ENCODE measurements at places on chromosomes 1 and 21. TPM values are rescaled to one million over a fixed set of nuclear protein-coding genes. Genes with fewer than 3 reads are reported as not detected.

The BGLAP gene
- total RNA-seq = not detected

The POFUT2 gene
- total RNA-seq = 17.6 TPM

The PAX7 gene
- total RNA-seq = not detected

The PCSK9 gene
- total RNA-seq = not detected

The FPGT gene
- 11.6 TPM for total RNA-seq

The PTPRC gene
- 62.7 TPM for total RNA-seq

DNA sequence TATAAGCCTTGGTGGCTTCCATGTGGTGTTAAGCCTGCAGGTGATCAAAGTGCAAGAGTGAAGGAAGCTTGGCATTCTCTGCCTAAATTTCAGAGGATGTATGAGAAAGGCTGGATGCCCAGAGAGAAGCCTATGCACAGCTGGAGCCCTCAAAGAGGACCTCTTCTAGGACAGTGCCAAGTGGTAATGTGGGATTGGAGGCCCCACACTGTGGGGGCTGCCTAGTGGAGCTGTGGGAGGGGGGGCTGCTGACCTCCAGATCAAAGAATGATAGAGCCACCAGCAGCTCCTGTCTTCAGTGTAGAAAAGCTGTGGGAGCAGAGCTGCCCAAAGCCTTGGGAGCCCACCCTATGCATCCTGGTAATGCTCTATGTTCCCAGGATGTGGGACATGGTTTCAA is 1512.7 kb upstream of the TPTE start:
- H3K27ac ChIP-seq = no peak overlapping the region
- no peak for DNase-seq
- no peaks in the 10 kb centered on the region for H3K4me1 ChIP-seq
- no peak overlapping the region for H3K4me3 ChIP-seq

GRCh38 chr21:17451364-17451891 is 61.4 kb upstream of the CXADR start:
- no peak overlapping the region for H3K27ac ChIP-seq
- H3K4me3 ChIP-seq = no peak overlapping the region
- peaks cover 8% of the 10 kb centered on the region for H3K4me1 ChIP-seq
- H3K36me3 ChIP-seq = no peaks in the 10 kb centered on the region
- H3K27me3 ChIP-seq = no peaks in the 10 kb centered on the region

DNA sequence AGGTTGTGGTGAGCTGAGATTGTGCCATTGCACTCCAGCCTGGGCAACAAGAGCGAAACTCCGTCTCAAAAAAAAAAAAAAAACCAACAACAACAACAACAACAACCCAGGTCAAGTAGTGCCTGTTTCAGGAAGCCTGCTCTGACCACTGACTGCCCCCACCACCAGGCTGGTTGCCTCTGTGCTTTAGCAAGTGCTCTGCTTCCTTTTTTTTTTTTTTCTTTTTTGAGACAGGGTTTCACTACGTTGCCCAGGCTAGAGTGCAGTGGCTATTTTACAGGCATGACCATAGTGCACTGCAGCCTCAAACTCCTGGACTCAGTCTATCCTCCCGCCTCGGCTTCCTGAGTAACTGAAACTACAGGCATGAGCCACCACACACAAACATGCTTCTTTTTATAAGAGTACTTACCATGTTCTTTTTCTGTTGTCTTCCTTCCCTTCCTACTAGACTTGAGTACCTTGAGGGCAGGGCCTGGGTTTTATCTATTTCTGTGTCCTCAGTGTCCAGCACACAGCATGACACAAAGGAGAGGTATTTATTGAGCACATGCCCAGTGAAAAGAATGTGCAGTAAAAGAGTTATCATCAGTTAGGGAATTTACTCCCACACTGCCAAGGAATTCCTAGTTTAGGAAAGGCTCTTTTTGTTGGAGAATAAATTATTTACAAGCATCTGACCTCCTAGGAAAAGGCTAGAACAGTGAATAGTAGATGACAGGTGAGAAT is 9.9 kb upstream of the COA7 start:
- H3K27ac ChIP-seq = peak overlapping the region; percentile 5
- no peaks in the 10 kb centered on the region for H3K27me3 ChIP-seq
- no peaks in the 10 kb centered on the region for H3K36me3 ChIP-seq
- H3K4me1 ChIP-seq = peaks cover 5% of the 10 kb centered on the region
- no peak overlapping the region for H3K4me3 ChIP-seq
- DNase-seq = no peak

DNA sequence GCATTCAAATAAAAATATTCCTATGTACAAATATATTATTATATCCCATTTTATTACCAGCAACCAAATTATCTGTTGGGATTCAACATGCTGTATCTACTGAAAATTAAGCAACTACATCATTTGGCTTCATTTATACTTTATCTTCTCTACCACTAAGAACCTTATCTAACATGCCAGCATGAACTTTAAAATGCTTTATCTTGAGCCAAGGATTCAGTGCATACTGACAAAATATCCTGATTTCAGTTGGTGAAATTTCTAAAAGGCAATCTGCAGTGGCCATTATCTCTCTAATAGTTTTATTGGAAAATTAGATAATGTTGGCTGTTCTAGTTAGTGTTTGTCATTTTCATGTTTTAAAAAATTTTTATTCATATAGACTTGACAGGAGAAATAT is 1149.9 kb downstream of the KCNT2 start:
- no peaks in the 10 kb centered on the region for H3K36me3 ChIP-seq
- H3K4me3 ChIP-seq = no peak overlapping the region
- H3K4me1 ChIP-seq = no peaks in the 10 kb centered on the region
- no peak for DNase-seq

- no peaks in the 10 kb centered on the region for H3K4me1 ChIP-seq
- H3K36me3 ChIP-seq = no peaks in the 10 kb centered on the region
- no peak for DNase-seq
These were observed 64.9 kb upstream of the SYT6 start for GRCh38 chr1:114218361-114219171.

GRCh38 chr1:38173157-38173831 is 126.7 kb upstream of the POU3F1 start:
- H3K4me1 ChIP-seq = no peaks in the 10 kb centered on the region
- no peak for DNase-seq
- H3K27me3 ChIP-seq = no peaks in the 10 kb centered on the region
- no peak overlapping the region for H3K27ac ChIP-seq
- no peaks in the 10 kb centered on the region for H3K36me3 ChIP-seq

- DNase-seq = no peak
- H3K4me3 ChIP-seq = no peak overlapping the region
- H3K27me3 ChIP-seq = no peaks in the 10 kb centered on the region
- H3K27ac ChIP-seq = no peak overlapping the region
These were observed 348.4 kb upstream of the C1orf87 start for GRCh38 chr1:60421965-60422364.

- no peaks in the 10 kb centered on the region for H3K4me1 ChIP-seq
- H3K36me3 ChIP-seq = peaks cover 84% of the 10 kb centered on the region
- H3K27me3 ChIP-seq = no peaks in the 10 kb centered on the region
- H3K27ac ChIP-seq = peak overlapping the region; percentile 58
These were observed 91.1 kb downstream of the TRIM11 start for GRCh38 chr1:228315484-228315944.

GRCh38 chr1:114549137-114549536 is 32.3 kb downstream of the BCAS2 start:
- no peaks in the 10 kb centered on the region for H3K4me1 ChIP-seq
- H3K36me3 ChIP-seq = no peaks in the 10 kb centered on the region
- no peak overlapping the region for H3K27ac ChIP-seq
- H3K4me3 ChIP-seq = no peak overlapping the region
- no peaks in the 10 kb centered on the region for H3K27me3 ChIP-seq

Measured in heart right ventricle (tissue), 16 donors.